Activated CD4-positive, alpha-beta T cell treated with anti-CD3 and anti-CD28 coated beads, Interleukin-2, amount 10 ng/mL, durations not matched to agents 7 days and 5 days (primary cell): ENCODE measurements at places on chromosomes 6 and 20. TPM values are rescaled to one million over a fixed set of nuclear protein-coding genes. Genes with fewer than 3 reads are reported as not detected.

DNA sequence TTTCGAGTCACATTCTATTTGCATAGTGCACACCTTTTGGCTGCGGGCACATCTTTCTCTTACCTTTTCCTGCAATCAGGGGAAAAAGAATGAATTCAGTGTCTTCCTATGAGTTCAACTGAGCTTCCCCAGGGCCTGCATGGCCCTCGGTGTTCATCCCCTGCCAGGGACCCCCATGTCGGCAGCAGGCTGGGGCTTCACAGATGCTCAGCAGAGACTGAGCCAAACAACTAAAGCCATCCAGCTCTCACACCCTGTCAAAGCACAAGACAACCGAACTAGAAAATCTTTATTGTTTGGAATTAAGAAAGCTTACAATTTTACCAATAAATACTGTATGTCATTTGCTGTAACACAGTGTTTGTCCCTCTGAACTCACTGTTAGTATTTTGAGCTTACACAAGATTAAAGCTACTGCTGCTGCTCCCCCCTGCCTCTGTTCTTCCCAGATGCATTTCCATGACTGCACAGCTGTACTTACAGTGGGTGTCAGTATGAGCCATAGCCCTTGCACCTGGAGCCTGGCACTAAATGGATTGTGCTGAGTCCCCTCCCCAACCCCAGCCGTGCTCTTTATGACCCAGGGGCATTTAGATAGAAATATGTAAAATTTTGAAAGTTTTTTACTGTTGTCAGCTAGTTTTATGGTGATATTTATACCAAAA, 205.8 kb downstream of the TMEM242 start:
- peaks cover 15% of the 10 kb centered on the region for H3K36me3 ChIP-seq
- H3K27me3 ChIP-seq = no peaks in the 10 kb centered on the region
- no peak overlapping the region for H3K4me3 ChIP-seq
- DNase-seq = no peak
- H3K4me1 ChIP-seq = peaks cover 6% of the 10 kb centered on the region

- peaks cover 17% of the 10 kb centered on the region for H3K4me1 ChIP-seq
- peaks cover 8% of the 10 kb centered on the region for H3K36me3 ChIP-seq
- H3K27me3 ChIP-seq = peaks cover under 1% of the 10 kb centered on the region
- no peak overlapping the region for H3K27ac ChIP-seq
- H3K4me3 ChIP-seq = no peak overlapping the region
- DNase-seq = no peak
These were observed 39.8 kb upstream of the CDH22 start for GRCh38 chr20:46347841-46348803.

- no peaks in the 10 kb centered on the region for H3K27me3 ChIP-seq
- no peak for DNase-seq
- H3K4me3 ChIP-seq = no peak overlapping the region
- H3K4me1 ChIP-seq = peaks cover 9% of the 10 kb centered on the region
These were observed 29.9 kb downstream of the KCNK5 start for GRCh38 chr6:39199231-39199940.

- no peak overlapping the region for H3K4me3 ChIP-seq
- H3K36me3 ChIP-seq = no peaks in the 10 kb centered on the region
- no peak for DNase-seq
- H3K4me1 ChIP-seq = peaks cover 4% of the 10 kb centered on the region
- H3K27me3 ChIP-seq = no peaks in the 10 kb centered on the region
These were observed 7.9 kb upstream of the GMNN start for GRCh38 chr6:24766680-24767462.

- H3K27me3 ChIP-seq = no peaks in the 10 kb centered on the region
- H3K36me3 ChIP-seq = peaks cover 2% of the 10 kb centered on the region
- H3K27ac ChIP-seq = peak overlapping the region; percentile 0
- H3K4me3 ChIP-seq = no peak overlapping the region
- H3K4me1 ChIP-seq = peaks cover 38% of the 10 kb centered on the region
- DNase-seq = no peak
These were observed 67.7 kb downstream of the PYGB start for GRCh38 chr20:25315418-25316210.

GRCh38 chr6:572596-573265, 84.2 kb downstream of the HUS1B start:
- H3K4me3 ChIP-seq = no peak overlapping the region
- peaks cover 27% of the 10 kb centered on the region for H3K4me1 ChIP-seq
- DNase-seq = no peak
- peaks cover 63% of the 10 kb centered on the region for H3K36me3 ChIP-seq
- H3K27me3 ChIP-seq = no peaks in the 10 kb centered on the region

GRCh38 chr20:276620-277495, 13.7 kb downstream of the C20orf96 start:
- H3K27me3 ChIP-seq = no peaks in the 10 kb centered on the region
- H3K4me1 ChIP-seq = no peaks in the 10 kb centered on the region
- H3K27ac ChIP-seq = no peak overlapping the region
- H3K36me3 ChIP-seq = peaks cover 8% of the 10 kb centered on the region
- no peak overlapping the region for H3K4me3 ChIP-seq

Gene AIF1
- total RNA-seq = 48.0 TPM

Gene C6orf15
- not detected for total RNA-seq
